Stimulated activated CD4-positive, alpha-beta T cell treated with anti-CD3 and anti-CD28 coated beads, Interleukin-15, amount 100 ng/mL, for 1 hour (primary cell): ENCODE measurements at places on chromosomes 2 and 18.

DNA sequence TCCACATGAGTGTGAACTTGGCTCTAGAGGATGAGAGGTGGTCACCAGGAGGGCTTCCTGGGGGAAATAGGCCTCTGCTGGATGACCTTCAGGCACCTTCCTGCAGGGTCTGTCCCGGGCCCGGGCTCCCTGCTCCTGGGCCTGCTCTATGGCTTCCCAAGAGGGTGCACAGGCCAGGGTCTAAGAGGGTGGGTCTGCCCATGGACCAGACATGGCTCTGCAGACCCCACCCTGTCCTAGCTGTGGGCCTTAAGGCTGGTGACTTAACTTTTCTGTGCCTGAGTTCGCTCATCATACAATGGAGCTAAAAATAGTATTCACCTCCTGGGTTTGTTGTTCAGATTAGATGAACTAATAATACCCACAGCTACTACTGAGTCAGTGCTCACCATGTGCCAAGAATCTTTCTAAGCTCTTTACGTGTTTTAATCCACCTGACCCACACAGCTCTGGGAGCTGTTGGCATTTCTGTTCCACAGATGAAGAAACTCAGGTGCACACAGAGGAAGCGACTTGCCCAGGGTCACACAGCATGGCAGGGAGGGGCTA is 14.4 kb downstream of the INHBB start:
- DNase-seq: no peak

DNA sequence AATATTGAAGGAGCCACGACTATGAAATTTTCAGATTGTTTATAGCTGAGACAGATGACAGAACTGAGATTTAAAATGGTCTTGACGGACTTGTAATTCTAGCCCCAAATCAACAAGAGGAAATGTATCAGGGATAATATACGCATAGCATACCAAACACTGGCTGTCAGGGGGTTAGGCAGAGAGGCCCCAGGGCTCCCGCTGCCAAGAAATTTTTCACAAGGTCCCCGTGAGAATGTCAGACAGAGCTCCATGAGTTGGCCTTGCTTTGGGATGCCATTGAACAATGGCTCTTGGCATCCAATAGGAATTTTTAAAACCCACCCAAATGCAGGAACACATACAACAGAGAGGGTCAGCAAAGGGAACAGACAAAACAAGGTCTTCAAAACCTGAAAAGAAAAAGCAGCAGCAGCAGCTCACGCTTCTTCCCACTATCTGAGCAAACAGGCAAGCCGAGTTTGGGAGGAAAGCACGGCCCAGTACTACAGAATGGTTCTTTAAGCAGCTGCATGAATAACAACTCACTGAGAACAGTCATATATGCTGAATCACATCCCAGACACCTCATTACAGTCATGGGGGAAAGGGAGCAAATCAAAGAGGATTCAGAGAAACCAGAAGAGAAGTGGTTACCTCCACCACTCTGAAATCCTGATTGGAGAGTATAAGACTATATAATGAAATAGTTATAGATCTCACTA is 445.6 kb downstream of the RND3 start:
- DNase-seq: no peak

- no peak for DNase-seq
These were observed 4.7 kb downstream of the NMUR1 start for GRCh38 chr2:231525248-231526163.

DNA sequence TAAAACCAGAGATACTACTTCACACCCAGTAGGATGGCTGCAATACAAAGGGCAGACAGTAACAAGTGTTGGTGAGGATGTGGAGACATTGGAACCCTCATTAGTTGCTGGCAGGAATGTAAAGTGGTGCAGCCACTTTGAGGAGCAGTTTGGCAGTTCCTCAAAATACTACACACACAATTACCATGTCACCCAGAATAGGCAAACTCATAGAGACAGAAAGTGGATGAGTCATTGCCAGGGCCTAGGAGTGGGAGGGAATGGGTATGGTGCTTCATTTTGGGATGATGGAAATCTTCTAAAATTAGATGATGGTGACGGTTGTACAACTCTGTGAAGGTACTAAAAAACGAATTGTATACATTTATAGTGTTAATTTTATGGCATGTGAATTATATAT is 54.8 kb downstream of the ATP9B start:
- DNase-seq: no peak

DNA sequence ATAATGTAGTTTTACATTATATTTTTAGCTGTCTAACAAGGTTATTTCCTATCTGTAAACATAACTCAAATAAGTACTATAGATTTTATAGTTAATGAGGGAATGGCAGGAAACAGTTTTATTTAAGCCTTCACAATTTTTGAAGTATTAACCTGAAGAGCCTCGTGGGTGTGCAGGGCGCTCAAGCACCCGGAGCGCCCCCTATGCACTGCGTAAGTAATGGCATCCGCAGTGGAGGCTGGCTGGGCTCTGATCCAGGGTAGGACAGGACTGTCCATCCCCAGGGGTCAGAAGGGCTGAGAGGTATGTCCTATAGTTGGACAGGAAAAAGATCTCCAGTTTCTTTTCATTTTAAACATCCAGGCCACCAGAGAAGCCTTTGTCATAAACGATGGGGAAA is 8.2 kb upstream of the GBX2 start:
- no peak for DNase-seq

DNA sequence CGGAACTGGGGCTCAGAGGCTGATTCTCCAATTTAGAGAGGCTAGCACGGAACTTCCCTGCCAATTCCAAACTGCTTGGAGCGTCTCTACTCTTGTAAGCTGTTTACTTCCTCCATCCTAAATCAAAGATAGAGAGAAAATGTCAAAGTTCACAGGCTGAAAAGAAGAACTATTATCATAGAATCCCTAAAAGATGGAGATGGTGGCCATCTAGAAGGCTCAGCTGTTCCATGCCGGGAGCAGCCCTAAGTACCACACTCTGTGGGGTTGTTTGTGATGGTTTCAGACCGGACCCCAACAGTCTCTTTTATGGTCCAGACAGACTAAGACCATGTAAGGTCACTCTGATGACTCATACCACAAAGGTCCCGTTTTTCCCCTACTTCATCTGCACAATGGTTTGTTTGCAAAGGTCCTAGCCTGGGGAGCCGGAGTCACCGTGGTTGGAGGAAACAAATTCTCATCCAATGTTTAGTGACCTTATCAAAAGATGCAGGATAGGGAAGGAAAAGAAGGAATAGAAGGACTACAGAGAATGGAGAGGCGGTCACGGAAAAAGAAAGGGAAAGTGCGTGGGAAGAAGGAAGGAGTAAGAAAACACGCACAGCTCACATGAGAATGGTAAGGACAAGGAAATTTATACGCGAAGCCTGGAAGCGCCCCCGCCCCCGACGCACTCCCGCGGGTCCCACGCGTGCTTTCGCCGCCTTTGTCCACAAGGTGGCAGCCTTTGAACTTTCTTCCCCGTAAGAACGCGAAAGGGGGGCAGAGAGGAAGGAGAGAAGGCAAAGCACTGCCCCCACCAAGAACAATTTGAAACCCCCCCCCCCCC is 453 bp upstream of the ANTXR1 start:
- DNase-seq: no peak

- no peak for DNase-seq
These were observed 241.4 kb downstream of the ZNF385B start for GRCh38 chr2:179619947-179620467.

- DNase-seq: no peak
These were observed 278.7 kb upstream of the ZNF521 start for GRCh38 chr18:25630682-25631081.

DNA sequence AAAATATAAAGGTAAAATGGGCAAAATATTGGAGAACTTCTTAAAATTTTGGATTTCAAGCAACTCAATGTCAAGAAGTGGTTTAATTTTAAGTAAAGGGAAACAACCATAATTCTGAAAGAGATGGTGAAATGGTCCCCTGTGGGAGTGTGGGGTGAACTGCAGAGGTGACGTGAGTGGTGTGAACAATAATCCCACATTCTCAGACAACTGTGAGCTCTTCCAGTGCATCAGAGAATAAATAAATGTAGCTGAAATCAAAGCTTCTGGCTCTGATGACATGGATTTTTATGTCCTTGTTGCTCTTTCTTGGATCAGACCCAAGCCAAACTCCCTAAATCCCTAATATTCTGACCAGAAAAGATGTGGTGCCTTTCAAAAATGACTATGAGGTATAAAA is 672.7 kb downstream of the ZEB2 start:
- no peak for DNase-seq

DNA sequence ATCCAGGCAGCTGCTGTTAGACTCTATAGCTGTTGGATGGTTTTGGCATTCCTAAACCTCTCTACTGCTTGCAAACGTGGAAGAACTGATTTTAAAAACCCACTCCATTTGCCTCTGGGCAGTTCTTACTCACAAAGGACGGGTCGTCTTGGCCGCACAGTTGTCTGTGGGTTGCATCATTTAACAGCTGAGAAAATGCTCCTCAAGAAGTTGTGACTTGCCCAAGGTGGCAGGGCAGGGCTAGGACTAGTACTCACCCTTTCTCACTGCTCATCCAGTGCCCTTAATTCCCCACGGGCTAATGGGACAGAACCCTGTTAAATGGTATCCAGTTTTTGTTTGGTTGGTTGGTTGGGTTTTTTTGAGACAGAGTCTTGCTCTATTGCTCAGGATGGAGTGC is 997 bp upstream of the DRC1 start:
- no peak for DNase-seq

DNA sequence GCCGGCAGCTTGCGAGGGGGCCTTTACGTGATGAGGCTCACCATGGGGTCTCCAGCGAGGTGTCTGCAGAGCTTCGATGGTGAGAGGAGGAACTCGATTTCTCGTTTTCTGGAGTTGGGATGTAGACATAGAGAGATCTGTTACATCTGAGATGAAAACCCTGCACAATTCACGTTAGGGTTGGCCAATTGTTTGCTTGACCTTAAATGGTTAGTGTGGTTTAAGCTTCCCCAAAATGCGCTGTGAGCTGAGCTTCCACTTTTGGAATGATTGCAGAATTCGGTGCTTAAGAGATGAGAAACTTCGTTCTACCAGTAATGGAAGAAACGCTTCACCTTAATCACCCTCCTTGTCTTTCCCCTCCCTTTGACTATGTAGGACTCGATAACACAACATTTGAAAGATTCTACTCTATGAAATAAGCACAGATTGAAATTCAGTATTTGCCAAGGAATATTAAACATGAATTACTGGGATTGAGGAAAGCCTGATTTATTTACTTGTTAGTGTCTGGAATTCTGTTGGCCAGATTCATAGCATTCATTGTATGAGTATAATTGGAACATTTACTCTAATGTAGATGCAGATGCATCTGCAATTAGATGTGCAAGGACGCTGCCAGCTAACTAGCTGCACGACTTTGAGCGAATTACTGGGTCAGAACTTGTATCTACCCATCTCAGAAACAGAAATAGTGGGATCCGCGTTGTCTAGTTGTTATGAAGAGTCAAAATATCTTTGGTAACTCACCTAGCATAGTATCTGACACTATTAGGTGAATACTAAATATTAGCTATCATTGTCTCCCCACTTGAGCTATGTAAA is 1.6 kb upstream of the KLF7 start:
- DNase-seq: no peak

- DNase-seq: no peak
These were observed 6.9 kb upstream of the GYPC start for GRCh38 chr2:126649101-126649500.

- no peak for DNase-seq
These were observed 36.4 kb downstream of the CDC42EP3 start for GRCh38 chr2:37634914-37635503.

GRCh38 chr2:170247882-170248393 is 70.0 kb downstream of the MYO3B start:
- no peak for DNase-seq

DNA sequence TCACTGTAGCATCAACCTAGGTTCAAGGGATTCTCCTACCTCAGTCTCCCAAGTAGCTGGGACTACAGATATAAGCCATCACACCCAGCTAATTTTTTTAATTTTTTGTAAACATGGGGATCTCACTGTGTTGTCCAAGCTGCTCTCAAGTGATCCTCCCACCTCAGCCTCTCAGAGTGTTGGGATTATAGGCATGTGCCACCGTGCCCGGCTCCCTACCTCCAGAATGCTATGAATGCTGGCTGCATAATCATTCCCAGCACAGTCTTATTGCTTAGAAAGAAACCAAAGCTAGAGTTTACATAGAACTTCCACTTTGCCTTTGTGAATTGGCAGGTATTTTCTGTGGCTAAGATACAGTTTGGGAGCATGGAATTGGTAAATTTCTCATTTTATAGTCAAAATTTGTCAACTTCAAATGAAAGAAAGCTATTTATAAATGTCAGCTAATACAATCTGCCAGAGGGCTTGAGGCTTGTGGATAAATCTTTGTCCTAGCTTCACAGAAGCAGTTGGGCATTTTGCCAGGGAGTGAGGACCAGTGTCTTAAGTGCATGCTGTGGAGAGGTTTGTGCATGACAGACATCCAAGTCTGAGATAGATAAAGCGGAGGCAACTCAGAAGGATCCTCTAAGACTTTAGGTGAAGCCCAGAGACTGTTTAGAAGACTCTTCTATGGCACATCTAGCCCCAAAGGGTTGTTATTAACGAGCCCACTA is 175.4 kb downstream of the ANTXR1 start:
- DNase-seq: no peak

DNA sequence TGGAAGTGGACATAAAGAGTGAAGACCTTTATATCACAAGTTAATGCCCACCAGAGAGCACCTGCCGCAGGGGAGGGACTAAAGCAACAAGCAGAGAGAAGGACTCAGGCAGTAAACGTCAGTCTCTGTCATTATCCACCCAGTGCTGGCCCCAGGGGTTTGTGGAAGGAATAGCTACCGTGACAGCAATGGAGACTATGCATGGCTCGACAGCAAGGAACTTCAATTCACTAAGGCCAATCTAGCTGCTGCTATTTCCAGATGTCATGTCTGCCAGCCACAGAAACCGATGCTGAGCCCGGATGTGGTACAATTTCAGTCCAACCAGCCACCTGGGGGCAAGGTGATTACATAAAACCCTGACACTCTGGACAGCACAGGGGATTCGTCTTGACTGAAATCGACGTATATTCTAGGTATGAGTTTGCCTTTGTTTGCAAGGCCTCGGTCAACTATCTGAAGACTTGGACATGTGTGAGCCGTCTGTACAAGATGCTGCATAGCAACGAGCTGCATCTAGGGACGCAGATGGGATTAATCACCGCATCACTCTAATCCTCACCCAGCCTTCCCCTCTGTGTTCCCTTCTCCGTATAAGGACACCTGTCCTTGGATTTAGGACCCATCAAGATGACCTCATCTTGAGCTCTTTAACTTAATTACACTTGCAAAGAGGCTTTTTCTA is 154.1 kb upstream of the SH3BP4 start:
- DNase-seq: no peak

DNA sequence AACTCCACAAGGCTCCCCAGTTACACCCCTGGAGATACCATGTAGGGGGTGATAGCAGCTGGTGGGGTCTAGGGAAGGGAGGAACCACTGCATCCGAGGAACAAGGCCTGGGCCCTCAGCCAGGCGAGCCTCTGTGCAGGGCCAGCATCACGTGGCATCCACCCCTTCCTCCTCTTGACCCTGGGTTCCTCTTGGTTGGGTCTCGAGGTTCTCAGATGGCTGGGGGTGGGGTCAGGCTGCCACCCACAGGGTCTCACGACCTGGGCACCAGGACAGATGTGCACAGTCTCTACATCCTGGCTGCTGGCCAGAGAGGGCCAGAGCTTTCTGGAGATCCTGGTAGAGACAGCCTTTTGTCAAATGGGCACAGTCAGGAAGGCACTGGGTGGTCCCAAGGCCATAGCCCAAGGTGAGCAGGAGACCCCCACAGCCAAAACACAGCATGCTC is 10.4 kb downstream of the HS6ST1 start:
- DNase-seq: no peak
